ENCODE measurements at places on chromosomes 7 and 10.
A peak's percentile ranks its signal among the peaks of the same experiment; 100 is the strongest.

- no peak for DNase-seq
Observed at GRCh38 chr10:84715911-84716310, 387.5 kb downstream of the CCSER2 start.

DNA sequence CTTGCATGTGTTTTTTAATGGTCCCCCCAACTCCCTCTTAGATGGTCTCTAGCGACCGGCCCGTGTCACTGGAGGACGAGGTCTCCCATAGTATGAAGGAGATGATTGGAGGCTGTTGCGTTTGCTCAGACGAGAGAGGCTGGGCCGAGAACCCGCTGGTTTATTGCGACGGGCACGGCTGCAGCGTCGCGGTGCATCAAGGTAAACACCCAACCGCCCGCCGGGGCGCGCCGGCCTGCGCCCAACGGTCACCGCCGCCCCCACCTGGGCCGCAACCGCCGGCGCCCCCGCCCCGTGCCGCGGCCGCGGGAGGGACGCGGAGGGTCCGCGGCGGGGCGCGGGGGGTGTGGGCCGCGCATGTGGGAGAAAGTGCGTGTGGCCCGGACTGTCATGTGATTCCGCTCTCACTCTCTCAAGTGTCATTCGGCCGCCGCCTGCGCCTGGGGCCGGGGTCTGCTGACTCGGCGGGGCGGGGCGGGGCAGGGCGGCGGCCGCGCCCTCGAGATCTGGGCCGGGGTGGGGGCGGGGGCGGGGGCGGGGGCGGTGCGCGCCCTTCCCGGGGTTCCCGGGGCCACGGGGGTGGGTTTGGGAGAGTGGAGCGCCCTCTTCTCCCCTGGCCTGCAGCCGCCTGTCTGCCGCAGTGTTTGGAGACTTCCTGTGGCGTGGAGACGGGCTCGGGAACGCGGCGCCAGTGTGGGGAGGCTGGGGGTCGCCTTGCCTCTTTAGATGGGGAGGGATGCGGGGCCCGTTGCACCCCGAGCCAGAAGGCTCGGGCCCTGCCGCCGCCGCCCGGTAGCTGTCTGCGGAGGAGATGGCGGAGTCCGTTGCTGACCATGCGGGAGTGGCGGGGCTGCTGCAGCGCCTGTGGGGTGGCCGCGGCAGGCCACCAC is 817 bp downstream of the MLLT10 start:
- peak; percentile 11 for DNase-seq

GRCh38 chr10:11401264-11402235 is 209.9 kb downstream of the USP6NL start:
- no peak for DNase-seq

DNA sequence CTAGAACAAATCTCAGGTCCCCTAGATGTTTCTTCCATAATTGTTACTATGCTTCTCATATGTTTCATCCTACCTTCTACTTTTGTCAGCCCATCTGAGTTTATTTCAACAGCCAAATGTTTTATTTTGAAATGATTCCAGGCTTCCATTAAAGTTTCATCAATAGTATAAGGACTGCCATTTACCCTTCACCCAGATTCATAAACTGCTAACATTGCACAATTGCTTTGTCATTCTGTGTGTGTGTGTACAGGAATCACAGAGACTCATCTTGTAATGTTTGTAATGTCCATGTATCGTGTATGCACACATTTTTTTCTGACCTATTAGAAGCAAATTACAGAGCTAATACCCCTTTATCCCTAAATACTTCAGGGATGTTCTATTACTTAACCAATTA is 25.5 kb downstream of the MMRN2 start:
- DNase-seq, result no peak

- DNase-seq, result no peak
Observed at GRCh38 chr7:155993420-155994278, 181.4 kb upstream of the SHH start.

GRCh38 chr7:149855361-149856305 is 17.5 kb downstream of the ZNF862 start:
- no peak for DNase-seq

Data from KG1 (cell line).